Globus pallidus (tissue), 1 donor: ENCODE measurements at places on chromosomes 7 and 10.

DNA sequence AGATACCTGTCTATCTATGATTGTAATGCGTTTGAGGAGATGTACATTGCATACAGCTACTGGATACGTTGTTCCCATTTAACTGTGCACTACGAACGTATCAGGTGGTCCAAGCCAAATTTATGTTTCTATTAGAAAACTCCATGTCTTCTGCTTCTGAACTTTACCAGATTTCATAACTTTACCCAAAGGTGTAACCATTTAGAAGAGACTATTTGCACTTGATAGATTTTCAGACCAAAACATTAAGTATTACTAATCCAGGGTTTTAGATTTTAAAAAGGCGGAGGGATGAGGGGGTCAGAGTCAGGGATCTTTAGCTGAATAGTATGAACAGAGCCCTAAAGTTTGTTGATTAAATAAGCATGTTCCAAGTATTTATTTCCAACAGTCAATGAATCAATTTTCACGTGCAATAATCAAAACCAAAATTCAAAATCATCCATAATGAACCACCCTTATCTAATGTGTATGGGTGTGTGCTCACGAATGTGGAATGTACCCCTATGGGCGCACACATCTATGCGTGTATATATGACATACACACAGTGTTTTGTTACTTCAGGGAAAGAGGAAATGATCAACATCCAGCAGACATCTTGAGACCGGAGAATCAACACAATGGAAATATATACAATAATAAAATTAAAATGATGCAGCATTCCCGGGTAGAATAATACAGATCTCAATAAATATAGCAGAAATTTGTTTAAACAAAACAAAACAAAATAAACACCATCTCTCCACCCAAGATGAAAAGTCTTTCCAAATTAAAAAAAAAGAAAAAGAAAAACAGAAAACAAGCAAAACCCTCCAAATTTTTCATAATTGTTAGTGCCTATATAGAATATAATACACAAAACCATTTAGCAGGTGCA, 3.4 kb downstream of the FEZF1 start:
- DNase-seq: no peak

GRCh38 chr10:14087566-14087965, 243.2 kb downstream of the FRMD4A start:
- DNase-seq: no peak

DNA sequence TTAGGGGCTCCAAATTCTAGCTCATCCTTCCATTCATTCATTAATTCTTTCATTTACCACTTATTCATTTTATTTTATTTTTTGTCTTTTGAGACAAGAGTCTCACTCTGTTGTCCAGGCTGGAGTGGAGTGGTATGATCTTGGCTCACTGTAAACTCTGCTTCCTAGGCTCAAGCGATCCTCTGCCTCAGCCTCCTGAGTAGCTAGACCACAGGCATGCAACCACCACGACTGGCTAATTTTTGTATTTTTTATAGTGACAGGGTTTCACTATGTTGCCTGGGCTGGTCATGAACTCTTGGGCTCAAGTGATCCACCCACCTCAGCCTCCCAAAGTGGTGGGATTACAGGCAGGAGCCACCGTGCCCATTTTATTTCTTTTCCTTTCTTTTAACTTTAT, 31.6 kb downstream of the FGF8 start:
- DNase-seq: no peak

DNA sequence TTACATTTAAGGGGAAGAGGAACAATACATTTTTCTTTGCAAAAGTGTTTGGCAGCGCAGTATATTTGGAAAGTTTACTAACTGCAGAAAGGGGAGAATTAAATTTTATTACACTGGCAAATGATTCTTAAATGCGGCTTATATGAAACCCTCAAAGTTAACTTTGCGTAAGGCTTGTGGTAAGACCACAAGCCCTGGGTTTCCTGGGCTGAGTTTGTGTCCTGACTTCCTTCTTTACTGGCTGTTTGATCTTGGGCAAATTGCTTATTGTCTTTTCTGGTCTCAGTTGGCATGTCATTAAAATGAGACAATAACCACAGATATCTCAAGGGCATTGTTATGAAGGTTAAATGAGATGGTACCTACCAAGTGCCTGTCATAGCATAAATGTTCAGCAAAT, 106.8 kb downstream of the GLRX3 start:
- no peak for DNase-seq

GRCh38 chr10:110355922-110356627, 51.4 kb upstream of the SMNDC1 start:
- DNase-seq: no peak

DNA sequence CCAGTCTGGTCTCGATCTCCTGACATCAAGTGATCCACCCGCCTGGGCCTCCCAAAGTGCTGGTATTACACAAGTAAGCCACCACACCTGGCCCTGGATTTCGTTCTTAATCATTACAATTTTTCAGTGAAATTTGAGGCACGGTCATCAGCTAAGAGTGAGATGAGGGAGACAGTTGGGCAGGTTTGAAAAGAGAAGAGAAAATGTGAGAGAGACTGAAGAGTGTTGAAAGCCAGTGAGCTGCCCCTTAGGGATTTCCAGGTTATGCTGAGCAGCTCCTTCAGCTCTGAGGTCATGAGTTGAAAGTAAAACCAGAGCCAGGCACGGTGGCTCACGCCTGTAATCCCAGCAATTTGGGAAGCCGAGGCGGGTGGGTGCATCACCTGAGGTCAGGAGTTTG, 5.9 kb upstream of the UPF2 start:
- DNase-seq: no peak

GRCh38 chr7:154861589-154861988, 141.3 kb downstream of the PAXIP1 start:
- no peak for DNase-seq

GRCh38 chr10:3676564-3676963, 108.4 kb downstream of the KLF6 start:
- no peak for DNase-seq

GRCh38 chr7:124552217-124552616, 213.4 kb downstream of the GPR37 start:
- no peak for DNase-seq

DNA sequence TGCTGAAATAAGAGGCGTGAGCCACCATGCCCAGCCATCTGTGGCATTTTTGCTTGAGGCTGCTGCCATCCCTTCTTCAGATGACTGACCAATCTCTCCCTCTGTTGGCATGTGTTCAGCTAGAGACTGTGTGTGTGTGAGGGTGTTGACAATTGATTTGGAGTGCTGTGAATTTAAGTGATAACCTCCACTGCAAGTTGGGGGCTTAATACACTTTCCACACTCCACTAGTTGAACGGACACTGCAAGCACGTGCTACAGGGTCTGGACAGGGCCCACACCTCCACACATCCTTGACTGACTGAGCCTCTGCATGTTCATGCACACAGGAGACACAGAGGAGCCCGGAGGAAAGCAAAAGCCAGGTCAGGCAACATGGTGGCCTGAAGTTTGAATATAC, 51.3 kb downstream of the BRAF start:
- DNase-seq: no peak

DNA sequence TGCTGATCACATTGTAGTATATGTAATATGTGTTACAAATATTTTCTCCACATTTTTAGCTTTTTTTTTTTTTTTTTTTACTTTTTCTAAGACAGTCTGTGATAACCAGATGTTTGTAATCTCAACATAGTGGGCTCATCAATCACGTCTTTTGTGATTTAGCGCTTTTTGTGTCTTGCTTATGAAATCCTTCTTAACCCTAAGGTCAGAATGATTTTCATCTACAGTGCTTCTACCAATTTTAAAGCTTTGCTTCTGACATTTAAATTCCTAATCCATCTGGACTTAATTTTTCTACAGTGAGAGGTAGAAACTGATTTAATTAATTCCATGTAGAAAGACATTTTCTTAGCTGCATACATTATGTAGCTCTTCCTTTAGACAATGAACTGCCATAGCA, 626.4 kb downstream of the TNS3 start:
- no peak for DNase-seq

DNA sequence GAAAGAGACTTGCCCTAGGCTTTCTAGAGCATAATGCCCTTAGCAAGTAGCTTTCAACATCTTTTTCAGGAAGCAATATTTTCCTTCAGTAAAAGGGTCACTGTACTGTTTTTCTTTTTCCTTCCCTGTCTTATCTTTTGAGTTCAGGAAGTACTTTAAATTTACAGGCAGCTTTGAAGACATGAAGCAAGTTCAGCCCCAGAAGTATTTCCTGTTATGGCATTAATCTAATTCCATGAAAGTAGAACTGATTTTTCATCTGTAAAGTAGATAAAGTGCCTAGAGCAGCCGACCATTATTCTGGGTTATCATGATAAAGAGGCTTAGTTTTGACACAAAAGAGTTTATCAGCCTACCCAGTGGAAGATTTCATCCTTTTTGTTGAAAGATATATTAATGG, 288.2 kb downstream of the ADK start:
- DNase-seq: no peak

DNA sequence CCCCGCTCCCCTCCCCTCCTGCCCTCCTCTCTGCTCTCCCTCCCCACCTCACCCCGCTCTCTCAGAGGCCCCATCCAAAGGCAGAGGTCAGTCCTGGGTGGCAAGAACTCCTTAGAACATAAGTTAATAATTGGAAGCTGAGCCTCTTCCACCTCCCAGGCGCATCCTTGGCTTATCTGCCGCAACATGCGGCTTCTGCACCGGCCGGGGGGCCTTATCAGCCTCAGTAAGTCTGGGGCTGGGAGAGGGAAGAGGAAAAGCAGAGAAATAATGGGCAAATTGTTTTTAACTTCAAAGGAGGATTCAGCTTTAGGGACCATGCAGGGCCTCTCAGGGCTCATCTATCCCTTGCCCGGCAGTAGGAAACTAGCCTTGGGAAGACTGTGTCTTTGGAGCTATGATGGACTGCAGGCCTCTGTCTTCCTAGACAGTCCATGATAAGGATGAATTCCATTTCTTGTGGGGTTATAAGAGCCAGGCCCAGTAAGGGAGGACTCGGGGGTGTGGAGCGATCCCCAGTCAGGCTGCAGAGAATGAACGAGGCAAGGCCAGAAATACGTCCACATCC, 411.6 kb downstream of the PLXNA4 start:
- DNase-seq: no peak

DNA sequence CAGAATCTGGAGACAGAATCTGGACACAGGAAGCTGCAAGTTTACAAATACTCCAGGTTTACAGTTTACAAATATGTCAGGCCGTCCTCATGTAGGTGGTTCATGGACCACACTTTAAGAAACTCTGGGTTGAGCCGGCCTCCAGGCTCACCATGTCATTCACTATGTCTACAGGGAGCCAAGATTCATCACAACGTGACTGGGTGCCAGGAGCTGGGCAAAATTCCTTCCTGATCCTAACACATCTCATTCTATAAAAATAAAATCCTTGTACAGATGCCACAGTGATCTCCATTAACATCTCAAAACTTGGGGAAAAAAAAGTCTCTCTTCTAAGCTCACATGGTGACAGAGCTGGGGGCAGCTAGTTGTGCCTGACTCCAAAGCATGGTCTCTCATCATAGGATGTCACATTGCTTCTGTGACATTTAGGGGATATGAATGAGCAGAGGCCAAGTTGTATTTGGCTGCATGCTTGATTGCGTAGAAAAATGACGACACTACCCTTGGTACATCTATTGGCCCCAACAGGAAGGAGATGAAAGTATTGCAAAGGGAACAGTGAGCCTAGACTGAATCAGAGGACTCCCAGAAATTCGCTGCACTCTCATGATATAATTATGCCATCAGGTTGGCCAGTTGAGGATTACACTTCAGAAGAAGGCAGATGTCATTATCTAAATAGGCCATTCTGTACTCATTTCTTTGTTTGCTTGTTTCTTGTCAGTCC, 35.9 kb downstream of the MTURN start:
- no peak for DNase-seq

- DNase-seq: no peak
Measured at GRCh38 chr7:94998266-94999068, 91.1 kb downstream of the PPP1R9A start.

GRCh38 chr7:134639683-134640279, 6.9 kb upstream of the BPGM start:
- DNase-seq: no peak

- no peak for DNase-seq
Measured at GRCh38 chr10:34698248-34698831, 116.8 kb downstream of the PARD3 start.

DNA sequence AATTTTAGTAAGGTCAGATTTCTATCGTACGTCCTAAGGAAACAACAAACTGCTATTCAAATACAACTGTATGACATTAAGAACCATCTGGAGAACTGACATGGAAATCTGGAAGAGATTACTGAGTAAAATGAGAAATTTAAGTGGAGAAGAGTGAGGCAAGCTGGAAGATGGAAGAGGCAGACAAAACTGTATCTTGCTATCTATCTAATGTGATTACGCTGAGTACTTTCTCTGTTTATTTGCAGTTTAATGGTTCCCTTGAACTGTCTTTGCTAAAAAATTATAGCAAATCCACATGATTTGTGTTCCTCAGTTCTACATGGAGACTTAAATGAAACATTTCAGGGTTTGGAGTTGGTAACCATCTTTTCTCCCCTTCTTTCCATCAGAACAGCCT, 927.1 kb upstream of the MBL2 start:
- DNase-seq: no peak

DNA sequence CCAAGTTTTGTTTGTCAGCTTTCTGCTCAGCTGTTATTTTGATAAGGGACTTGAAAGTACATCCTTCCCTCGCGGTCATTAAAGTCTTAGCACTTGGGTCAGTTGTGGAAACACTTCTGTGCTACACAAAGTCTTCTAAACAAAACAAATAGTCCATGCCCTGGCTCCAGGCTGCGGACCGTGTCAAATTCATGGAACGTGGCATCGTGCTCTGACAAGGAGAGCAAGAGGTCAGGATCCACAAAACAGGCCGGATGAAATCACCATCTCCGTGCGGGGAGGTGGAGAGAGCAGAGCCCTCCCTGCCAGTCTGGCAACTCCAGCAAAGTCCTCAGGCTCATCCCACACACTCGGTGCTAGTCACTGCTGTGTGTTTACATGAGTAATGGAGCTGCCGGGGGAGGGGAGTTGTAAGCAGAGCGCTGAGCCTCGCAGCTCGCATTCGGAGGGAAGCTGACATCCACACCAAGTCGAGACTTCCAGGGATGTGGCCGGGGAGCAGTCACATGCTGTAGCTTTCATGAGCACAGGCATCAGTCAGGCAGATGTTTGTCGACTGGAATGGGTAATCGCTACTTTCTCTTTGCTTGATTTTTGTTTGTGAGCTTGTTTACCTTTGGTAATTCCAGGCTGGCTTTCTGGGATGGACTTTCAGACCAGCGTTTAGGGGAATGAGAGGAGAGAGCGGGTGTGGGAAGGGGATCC, 147.6 kb downstream of the ARID5B start:
- peak; percentile 97 for DNase-seq

GRCh38 chr10:31914370-31914769, 14.3 kb downstream of the ARHGAP12 start:
- DNase-seq: no peak

GRCh38 chr7:67306331-67306730, 309.7 kb downstream of the TYW1 start:
- no peak for DNase-seq
